NCI-H1092 treated with DMSO at 0.1 percent for 48 hours (cell line): ENCODE measurements at places on chromosomes 3 and 15.

DNA sequence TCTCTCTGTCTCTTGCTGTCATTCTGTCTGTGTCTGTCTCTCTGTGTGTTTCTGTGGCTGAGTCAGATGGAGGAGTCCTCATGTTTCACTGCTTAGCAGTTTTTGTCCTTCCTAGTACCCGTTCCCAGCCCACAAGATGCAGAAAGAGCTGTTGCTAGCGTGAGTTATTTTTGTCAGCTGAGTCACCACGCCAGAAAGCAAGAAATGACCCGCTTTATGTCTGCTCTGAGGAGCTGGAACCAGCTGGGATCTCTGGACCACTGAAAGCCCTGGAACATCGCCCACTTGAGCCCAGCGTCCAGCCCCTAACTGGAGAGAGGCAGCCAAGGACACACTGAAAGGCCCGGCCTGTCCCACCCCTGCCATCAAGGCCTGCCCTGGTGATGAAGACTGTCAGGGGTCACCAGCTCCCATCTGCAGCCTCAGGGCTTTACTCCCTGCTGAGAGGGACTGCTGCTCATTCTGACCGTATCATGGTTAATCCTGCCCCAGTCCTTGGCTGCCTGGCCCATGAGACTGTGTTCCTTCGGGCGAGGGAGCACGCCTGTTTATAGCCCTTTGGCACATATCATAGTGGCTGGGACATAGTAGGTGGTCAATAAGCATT, 101.7 kb upstream of the TPM1 start:
- DNase-seq: no peak

DNA sequence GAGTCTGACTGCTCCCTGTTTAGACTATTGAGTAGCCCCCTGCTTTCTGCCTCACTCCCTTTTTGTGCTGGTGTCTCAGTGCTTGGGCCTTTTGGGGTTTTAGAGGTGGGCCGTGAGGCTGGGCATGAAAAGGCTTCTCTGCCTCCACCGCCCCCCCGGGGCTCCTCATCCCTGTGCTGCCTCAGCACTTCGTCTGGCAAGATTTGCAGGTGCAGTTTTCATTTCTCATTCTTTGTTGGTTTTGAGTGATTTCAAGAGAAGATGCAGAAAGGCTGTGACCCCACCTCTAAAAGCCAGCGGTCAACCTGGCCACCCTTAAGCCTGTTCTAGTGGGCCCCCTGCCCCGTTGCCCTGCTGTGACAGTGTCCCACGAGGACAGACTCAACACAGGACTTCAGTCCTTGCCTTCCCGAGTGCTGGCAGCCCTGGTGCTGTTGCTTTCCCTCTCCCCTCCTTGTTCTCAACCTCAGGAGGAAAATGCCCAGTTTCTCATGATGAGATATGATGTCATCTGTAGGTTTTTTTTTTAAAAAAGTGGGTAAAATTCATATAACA, 38.0 kb downstream of the APBA2 start:
- no peak for DNase-seq

DNA sequence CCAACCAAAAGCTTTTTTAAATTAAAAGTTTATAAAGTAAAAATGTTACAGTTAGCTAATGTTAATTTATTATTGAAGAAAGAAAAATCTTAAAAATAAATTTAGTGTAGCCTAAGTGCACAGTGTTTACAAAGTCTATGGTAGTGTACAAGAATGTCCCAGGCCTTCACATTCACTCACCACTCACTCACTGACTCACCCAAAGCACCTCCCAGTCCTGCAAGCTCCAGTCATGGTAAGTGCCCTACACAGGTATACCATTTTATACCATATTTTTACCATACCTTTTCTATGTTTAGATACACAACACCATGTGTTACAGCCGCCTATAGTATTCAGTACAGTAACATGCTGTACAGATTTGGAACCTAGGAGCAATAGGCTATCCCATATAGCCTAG, 29.1 kb downstream of the SSR3 start:
- no peak for DNase-seq

DNA sequence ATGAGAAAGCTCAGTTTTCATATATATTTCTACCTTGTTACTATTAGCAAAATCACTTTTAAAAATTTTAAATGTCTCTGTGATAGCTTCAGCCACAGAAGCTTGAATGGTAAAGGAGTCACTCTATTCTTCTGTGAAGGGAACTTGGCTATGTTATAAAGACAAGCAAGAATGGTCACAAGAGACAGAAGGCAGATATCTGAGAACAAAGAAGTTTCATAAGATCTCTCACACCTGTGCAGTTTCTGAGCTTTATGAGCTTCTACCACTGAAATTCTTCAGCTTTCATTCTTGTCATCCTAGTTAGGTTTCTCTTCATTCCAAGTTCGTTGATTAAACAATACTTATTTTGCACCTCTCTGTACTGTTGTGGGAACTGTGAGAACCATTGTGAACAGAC, 853.4 kb downstream of the IGSF11 start:
- DNase-seq: no peak

- no peak for DNase-seq
Measured at GRCh38 chr3:192063570-192063969, 602.6 kb downstream of the PYDC2 start.

- DNase-seq: no peak
Measured at GRCh38 chr15:68795298-68795848, 25.3 kb downstream of the ANP32A start.

GRCh38 chr3:81291586-81291985, 469.9 kb downstream of the GBE1 start:
- no peak for DNase-seq

DNA sequence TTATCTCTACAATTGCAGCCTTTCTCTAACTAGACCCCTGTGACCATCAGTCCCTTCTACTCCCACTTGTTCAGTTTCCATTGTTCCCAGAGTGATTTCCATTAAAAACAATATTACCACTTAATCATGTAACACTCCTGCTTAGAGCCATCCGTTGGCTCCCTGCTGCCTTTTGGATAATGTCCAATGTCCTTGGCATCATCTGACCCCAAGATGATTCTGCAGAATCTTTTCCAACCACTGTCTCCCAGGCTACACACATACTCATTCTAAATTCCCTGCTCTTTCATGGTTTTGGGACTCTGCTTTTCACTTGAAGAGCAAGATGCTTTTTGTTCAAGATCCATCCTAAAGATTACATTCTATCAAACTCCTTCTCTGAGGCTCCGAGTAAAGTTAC, 7.1 kb downstream of the KCNH8 start:
- DNase-seq: no peak

DNA sequence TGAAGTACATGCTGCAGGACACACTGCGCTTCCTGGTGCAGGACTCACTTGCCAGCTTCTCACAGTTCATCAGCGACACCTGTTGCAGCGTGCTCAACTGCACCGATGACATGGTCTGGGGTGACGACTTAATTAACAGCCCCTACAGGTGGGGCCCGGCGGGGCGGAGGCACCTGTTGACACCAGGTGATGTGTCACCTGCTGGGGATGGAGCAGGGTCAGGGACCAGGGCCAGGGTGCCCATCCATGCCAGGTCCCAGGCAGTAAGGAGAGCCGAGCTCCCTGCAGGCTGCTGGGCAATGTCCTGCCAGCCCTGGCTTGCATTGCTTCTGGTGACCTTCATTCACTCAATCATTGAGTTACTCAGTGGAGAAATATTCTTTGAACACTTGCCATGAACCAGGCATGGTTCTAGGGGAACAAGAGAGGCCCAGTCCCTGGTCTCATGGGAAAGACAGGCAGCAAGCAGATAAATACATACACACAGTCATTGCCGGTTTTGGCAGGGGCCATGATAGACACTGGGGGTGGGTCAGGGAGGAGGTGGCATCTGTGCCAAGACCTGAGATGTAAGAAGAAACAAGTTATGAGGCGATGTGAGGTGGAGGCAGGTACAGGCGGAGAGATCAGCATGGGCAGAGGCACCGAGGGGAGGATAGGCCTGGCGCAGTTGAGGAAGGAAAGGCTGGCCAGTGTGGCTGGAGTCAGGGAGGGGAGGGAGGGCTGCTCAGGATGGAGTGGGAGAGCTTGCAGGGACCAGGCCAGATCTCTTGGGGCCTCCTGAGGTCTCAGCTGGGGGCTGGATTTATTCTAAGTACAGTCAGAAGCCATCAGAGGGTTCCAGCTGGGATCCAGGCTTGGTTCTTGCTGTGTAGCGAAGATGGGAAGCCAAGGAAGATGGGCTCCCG, 30.8 kb downstream of the DNAH1 start:
- DNase-seq: no peak

DNA sequence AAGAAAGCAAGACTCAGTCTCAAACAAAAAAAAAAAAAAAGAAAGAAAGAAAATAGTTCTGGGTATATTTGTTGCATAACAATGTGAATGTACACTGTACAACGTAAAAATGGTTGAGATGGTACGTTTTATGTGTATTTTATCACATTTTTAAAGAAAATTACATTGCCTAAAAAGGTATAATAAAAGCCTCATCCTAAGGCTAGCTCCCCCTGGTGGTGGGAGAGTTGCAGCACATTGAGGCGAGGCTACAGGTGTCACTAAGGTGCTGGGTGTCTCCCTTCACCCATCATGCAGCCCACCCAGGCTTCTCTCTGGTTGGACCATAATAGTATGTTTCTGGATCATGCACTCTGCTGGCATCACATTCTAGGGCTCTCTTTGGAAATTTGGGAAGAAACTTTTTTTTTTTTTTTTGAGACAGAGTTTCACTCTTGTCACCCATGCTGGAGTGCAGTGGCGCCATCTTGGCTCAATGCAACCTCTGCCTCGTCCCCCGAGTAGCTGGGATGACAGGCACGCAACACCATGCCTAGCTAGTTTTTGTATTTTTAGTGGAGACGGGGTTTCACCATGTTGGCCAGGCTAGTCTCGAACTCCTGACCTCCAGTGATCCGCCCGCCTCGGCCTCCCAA, 12.4 kb upstream of the RAB11A start:
- peak; percentile 14 for DNase-seq

DNA sequence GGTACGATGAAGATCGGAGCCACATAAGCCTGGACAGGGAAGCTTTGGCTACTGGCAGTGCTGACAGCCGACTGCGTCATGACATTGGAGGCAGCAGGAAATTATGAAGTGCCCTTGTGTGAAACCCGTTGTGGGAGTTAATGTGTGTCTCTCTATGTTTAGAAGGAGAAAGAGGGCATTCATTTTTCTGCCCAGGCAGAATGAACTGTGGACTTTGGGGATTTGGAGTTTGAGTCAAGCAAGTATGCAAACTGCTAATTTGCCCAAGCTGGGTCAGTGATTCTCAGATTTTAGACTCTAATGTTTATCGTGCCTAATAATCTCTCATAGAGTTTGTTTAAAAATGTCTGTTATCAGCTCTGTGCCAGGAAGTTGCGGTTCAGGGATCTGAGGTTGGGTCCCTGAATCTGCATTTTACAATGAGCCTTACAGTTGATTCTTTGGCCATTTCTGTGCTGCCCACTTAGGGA, 5.6 kb downstream of the CTXND1 start:
- DNase-seq: no peak

- DNase-seq: peak; percentile 30
Measured at GRCh38 chr15:44712346-44713005, 1.2 kb downstream of the B2M start.

DNA sequence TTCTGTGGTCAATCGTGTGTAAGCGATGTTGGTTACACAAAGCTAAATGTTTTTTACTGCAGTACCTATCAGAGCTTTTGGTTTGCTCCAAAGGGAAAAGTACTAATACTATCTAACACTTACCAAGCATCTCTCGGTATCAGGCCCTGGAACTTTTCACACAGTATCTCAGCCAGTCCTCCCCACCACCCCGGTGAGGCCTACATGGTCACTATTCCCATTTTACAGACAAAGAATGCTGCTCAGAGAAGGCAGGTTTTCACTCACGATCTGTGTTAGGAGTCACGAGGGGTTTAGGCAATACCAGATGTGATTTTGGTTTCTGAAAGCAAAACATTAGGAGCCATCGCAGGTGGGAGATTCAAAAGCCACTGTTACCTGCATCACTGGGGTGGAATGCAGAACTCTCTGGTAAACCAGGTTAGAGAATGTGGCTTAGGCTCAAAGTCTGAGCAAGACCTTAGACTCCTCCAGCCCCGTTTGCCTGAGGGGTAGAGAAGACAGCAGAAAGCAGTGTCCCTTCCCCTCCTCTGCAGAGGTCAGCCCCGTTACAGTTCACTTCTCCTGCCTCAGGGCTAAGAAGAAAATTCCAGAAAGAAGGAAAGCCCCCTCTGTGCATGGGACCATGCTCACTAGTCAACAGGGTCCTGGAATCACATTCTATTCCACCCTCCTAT, 57.2 kb downstream of the XXYLT1 start:
- DNase-seq: no peak

GRCh38 chr15:62958528-62959363, 83.8 kb upstream of the TPM1 start:
- DNase-seq: peak; percentile 15

- DNase-seq: no peak
Measured at GRCh38 chr15:42182328-42182886, 25.7 kb downstream of the VPS39 start.

DNA sequence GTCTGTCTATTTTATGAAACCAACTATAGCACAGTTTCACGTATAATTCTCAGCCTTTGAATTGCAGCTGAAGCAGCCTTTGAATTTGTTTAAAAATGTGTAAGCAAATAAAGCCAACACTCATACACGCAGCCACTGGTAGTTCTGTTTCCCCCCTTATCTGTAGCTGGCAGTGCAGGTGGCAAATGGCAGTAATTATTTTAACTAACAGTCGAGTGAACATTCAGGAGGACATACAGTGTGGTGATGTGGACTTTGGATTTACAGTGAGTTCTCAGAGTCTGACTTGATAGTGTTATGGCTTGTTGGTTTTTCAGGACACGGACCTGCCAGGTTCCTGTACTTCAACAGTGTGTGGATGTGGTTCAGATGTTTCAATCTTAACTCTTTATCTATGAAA, 64.0 kb upstream of the SKOR1 start:
- DNase-seq: peak; percentile 35

GRCh38 chr15:75661100-75661755, 13.5 kb downstream of the SNX33 start:
- DNase-seq: no peak
